Retinal pigment epithelial cell (primary cell): ENCODE measurements at places on chromosomes 12 and 14.

DNA sequence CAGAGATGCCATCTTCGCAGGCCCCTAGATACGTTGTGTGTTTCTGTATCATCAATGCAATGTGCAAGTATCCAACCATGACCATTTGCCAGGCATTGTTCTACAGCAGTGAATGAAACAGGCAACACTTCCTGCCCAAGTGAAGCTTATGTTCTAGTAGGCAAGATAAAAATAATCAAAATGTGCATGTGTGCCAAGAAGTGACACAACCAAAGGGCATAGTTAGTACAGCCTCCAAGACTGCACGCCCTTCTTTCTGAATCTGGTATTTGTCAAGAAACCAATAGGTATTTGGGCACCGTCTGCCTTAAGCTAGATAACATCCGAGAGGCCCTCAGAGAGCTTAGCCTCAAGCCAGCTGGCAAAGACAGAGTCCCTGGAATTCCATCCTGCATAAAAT is 152.0 kb downstream of the TMEM132C start:
- no peak for DNase-seq

- no peak for DNase-seq
Measured at GRCh38 chr12:54196396-54196795, 7.6 kb upstream of the SMUG1 start.

DNA sequence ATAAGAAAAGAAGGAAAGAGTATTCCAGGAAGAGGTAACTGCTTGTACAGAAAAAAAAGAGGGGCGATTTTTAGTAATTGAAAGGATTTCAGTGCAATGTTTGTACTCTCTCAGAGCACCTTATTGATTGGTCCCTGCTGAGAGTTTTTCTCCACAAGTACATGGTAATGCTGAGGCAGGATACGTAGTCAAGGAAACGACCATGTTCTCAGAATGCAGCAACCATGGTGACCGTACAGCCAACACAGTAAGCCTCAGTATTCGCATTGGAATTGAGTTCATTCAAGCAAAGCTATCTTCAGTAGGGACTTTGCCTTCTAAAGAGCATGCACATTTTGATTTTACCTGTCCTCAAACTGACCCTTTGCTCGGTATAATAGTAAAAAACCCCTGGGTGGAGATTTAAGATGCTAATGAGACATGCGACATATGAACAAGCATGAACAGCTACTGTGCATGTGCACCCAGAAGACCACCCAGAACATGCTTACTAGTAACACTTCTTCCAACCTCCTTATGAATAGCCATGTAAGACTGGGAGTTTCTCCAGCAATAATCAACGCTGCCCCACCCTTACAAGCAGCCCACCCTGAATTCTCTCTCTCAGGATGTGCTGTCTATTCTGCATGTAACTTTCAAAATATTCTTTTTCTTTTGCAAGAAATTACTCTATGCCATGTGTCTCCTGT is 6.2 kb upstream of the SLC41A2 start:
- DNase-seq = peak; percentile 28

DNA sequence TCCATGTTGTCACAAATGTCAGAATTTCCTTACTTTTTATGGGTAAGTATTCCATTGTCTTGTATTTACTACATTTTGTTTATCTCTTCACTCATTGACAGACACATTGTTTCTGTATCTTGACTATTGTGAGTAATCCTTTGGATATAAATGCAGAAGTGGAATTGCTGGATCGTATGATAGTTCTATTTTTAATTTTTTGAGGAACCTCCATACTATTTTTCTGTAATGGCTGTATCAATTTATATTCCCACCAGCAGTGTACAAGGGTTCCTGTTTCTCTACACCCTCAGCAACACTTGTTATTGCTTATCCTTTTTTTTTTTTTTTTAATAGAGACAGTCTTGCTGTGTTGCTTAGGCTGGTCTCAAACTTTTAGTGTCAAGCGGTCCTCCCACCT is 3.5 kb upstream of the KICS2 start:
- no peak for DNase-seq

- no peak for DNase-seq
Measured at GRCh38 chr14:100849115-100849781, 23.3 kb downstream of the MEG3 start.

GRCh38 chr12:6536894-6537579 is 2.7 kb downstream of the GAPDH start:
- no peak for DNase-seq

- no peak for DNase-seq
Measured at GRCh38 chr14:76186308-76187027, 34.7 kb downstream of the GPATCH2L start.

- DNase-seq = no peak
Measured at GRCh38 chr12:72610854-72611358, 338.7 kb downstream of the TRHDE start.

DNA sequence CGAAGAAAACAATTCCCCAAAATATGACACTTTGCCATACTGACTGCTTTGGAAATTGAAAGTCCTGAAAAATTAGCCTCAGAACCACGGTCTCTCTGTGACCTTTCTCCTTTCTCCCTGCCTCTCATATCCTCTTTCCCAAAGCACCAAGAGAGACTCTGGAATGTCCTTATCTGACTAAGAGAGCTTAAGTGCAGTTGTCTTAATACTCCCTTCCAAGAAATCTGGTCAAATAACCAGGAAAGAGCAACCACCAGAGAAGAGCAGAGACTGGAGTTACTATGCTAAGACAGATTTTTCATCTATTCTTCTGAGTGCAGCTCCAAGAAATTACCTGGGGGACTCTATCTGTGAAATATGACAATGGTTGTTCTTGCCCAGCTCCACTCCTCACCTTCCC is 10.5 kb upstream of the BTG1 start:
- no peak for DNase-seq

DNA sequence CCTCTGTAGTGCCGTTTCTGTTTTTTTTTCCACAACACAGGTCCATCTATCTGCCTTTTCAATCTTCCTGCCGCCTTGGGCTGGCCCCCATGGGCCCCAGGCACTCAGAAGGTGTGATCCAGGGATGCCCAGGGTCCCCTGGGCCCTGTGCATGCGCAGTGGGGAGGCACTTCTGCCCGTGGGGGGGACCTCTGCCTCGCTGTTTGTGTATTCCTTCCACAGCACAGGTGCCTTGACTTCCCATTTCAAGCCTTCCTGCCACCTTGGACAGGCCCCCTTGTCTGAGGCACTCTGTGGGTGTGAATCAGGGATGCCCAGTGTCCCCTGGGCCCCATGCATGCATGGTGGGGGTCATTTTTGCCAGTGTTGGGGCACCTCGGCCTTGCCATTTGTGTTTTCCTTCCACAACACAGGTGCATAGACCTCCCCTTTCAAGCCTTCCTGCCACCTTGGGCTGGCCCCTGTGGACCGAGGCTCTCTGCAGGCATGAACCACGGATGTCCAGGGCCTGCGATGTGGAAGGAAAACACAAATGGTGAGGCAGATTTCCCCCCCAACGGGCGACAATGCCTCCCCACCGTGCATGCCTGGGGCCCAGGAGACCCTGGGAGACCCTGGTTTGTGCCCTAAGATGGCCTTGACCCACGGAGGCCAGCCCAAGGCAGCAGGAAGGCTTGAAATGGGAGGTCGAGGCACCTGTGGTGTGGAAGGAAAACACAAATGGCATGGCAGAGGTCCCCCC is 366.5 kb downstream of the ALG10 start:
- no peak for DNase-seq

- no peak for DNase-seq
Measured at GRCh38 chr12:91065396-91065795, 7.6 kb upstream of the KERA start.

GRCh38 chr12:116399055-116399454 is 121.6 kb upstream of the MED13L start:
- no peak for DNase-seq

- no peak for DNase-seq
Measured at GRCh38 chr12:113860059-113860820, 105.9 kb downstream of the RBM19 start.

DNA sequence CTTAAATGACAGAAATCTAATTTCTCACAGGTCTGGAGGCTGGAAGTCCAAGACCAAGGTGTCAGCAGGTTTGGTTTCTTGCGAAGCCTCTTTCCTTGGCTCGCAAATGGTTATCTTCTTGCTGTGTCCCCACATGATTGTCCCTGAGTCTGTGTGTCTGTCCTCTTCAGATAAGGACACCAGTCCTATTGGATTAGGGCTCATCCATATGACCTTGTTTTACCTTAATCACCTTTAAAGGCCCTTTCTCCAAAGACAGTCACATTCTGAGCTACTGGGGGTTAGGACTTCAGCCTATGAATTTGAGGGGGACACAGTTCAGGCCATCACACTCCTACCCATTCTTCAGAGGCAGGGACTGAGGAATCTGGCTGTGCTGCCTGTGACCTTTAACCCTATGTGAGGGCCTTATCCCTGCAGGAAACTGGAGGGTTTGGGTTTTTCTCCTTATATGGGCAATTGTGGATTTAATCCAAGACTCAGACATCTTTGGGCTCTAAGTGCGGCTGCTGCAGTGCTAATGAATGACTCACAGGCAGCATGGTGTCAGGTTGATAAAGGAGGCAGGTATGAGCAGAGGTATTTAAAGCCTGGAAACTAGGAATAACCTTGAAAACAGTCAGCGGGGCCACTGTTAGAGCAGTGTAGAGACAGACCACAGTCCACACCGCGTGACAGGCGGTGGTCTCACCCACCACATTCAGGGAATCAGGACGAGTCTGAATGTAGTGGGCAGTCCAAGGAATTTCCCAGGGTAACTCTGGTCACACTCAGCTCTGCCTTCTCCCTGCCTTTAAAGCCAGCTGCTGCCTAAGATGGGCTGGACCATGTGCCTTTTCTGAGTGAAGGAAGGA is 10.2 kb downstream of the TPCN1 start:
- DNase-seq = peak; percentile 99

GRCh38 chr12:52089491-52089890 is 10.0 kb downstream of the SMIM41 start:
- no peak for DNase-seq

GRCh38 chr14:105182296-105183020 is 1.3 kb upstream of the NUDT14 start:
- no peak for DNase-seq

DNA sequence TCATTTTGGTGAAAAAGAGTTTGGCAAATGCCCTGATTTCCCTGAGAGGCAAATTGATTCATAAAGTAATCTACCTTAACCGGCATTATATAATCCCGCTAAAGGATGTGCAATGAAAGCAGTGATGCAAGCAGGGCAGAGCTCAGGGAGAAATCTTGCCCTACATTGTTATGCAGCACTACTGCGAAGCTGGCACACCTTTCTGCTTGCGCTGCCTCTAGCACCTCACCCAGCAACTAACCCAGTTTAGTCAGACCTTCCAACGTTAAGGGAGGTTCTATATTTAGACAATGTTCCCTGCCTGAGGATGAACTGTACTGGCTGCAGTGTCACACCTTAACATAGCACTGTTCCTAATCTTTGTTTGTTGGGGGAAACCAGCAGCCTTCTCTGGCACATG is 60.8 kb upstream of the CCDC196 start:
- no peak for DNase-seq

GRCh38 chr12:99915251-99916082 is 69.3 kb downstream of the ANKS1B start:
- no peak for DNase-seq

- no peak for DNase-seq
Measured at GRCh38 chr14:72254202-72254936, 322.1 kb downstream of the RGS6 start.

DNA sequence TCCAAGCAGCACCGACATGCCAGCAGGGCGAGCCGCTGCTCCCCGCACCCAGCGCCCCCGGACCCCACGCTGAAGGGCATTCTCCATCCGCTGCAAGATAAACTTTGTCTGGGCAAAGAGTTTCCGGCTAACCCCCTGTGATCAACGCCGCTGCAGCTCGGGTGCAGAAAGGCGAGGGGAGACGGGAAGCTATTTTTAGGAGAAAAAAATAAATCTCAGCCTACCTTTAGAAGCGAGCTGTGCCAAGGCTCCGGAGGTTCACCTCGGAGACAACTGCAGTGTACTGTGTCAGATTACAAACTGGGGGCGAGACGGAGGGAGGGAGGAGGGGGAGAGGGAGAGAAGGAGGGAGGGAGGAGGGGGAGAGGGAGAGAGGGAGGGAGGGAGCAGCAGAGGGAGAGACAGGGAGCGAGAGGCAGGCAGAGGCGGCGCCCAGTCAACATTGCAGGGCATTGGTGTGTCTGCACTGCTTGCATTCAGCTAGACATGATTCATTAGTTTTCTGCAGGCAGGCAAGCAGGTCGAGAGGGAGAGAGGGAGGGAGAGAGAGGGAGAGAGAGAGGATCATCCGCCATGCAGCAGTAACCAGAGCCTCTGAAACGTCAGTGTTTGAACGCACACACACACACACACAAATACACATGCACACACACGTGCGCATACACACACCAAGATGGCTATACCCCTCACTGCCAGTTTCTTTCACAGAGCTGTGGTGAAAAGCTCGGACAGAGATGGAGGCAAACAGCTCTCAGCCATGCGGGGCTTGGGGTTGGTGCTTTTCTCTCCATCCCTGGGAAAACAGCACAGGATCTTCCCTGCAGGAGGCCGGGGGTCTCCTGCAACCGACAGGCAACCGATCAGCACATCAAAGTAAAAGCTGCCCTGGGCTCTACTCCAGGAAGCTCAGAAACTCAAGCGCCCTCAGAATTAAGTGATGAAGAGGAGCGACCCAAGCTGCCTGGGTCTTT is at the start of gene RIMBP2:
RIMBP2 (minus strand) TSS at position 302 of the 971 bp plus-strand sequence. CDS start 237,286 bp downstream, outside the sequence.
- DNase-seq = no peak

GRCh38 chr12:106861984-106862916 is 87.8 kb downstream of the RIC8B start:
- peak; percentile 30 for DNase-seq

- peak; percentile 41 for DNase-seq
Measured at GRCh38 chr12:10385166-10385613, 4.7 kb downstream of the KLRK1 start.

DNA sequence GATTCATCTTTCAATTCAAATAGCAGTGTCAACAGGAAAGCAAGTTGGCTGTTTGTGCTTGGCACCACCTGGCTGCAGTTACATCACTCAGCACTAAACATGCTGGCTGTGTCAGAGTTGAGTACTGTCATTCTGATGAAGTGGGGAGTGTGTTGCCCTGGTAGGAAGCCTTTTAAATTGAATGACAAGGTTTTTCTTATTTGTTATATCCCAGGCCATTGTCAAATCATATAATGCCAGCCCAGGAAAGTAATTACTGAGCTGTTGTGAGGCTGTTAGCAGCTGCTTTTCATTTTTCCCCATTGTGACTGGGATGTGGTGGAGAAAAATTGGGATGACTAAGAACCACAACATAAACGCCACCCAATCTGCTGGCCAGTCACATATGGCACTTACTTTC is 106.5 kb upstream of the PRKD1 start:
- DNase-seq = no peak

DNA sequence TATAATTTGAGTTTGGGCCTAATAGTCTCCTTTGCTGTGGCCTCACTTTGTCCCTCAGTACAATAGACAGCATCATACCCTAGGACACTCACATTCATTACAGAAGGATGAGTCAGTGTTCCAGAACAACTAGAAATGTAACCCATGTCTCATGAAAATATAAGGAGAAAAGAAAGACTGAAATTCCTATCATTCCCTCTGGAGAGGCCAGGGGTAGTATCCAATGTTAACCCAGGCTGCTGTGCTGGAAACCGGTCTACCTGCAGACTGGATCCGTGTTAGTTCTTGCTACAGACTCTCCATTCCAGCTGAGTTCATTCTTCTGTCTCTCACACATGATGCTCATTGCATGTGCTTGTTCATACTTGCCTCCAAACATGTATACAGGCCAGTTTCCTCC is 75.8 kb upstream of the HOXC13 start:
- DNase-seq = no peak

- DNase-seq = no peak
Measured at GRCh38 chr14:54109521-54110120, 153.0 kb upstream of the BMP4 start.
